ENCODE measurements at places on chromosomes 2 and 18. TPM values are rescaled to one million over a fixed set of nuclear protein-coding genes. Genes with fewer than 3 reads are reported as not detected.
A peak's percentile ranks its signal among the peaks of the same experiment; 100 is the strongest.

- H3K36me3 ChIP-seq, result no peaks in the 10 kb centered on the region
- peak; percentile 94 for DNase-seq
- H3K27ac ChIP-seq, result peak overlapping the region; percentile 84
- H3K4me3 ChIP-seq, result no peak overlapping the region
- no peaks in the 10 kb centered on the region for H3K27me3 ChIP-seq
Observed at GRCh38 chr18:9094307-9095226, 7.9 kb upstream of the NDUFV2 start.

GRCh38 chr18:44066541-44066940 is 614.1 kb upstream of the SETBP1 start:
- no peak overlapping the region for H3K27ac ChIP-seq
- H3K36me3 ChIP-seq, result no peaks in the 10 kb centered on the region
- no peak overlapping the region for H3K4me3 ChIP-seq
- no peak for DNase-seq
- H3K4me1 ChIP-seq, result no peaks in the 10 kb centered on the region
- H3K27me3 ChIP-seq, result no peaks in the 10 kb centered on the region

DNA sequence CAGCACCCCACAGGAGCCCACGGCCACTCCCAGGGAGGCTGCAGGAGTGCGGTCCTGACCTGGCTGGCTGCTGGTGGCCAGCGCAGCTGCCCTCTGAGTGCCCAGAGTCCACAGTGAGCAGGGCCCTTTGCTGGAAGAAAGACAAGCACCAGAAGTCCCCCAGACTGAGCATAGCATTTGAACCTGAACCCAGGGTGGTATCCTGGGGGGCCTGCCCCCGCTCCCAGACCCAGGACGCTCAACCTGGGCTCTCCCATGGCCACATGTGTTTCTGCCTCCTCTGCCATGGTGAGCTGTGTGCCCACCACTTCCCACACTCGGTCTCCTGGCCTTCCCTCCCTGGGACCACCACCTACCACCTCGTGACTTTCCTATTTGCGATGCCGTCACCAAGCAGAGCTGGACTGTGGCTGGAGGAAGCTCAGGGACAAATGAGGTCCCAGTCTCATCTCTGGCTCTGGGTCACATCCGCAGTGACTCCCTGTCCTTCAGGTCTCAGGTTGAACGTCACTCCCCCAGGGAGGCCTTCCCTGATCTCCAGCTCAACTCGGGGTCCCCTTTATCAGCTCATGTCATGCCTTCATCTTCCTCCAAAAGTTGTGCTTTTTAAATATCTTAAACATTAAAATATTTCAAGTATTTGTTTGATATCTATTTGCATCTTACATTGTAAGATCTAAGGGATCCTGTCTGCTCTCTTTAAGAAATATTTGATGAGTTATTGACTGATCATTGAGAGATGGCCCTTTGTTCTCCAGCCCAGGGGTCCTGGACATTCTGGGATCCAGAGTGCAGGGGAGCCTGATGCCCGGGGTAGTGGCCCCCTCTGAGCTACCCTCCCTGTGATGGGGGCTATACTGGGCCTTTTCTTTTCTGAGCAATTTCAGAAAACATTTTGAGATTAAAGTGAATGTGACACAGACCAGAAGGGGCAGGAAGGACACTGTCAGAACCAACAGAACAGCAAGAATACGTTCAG is 16.4 kb upstream of the GPR55 start:
- no peaks in the 10 kb centered on the region for H3K4me1 ChIP-seq
- H3K4me3 ChIP-seq, result no peak overlapping the region
- no peaks in the 10 kb centered on the region for H3K36me3 ChIP-seq
- no peak for DNase-seq
- H3K27me3 ChIP-seq, result peaks cover 16% of the 10 kb centered on the region

DNA sequence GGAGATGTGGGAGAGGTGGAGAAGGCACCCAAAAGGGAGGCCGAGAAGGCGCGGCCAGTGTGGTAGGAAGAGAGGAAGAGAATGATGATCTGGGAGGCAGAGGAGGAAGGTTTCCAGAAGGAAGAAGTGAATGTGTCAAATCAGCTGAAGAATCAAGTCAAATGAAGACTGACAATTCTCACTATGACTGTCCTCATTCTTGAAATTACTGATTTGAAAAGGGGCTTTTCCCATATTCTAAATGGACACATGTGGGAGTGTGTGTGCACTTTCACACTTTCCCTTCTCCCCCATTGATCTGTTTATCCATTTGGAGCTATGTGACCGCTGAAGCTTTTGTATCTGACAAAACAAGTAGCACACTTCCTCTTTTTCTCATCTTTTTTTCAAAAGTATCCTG is 6.1 kb downstream of the AFF3 start:
- no peaks in the 10 kb centered on the region for H3K36me3 ChIP-seq
- no peak overlapping the region for H3K4me3 ChIP-seq
- no peak for DNase-seq
- H3K4me1 ChIP-seq, result no peaks in the 10 kb centered on the region
- peaks cover 20% of the 10 kb centered on the region for H3K27me3 ChIP-seq
- H3K27ac ChIP-seq, result no peak overlapping the region

The FMNL2 gene
- total RNA-seq, result 10.9 TPM
